Caco-2 (cell line): ENCODE measurements at places on chromosomes 12 and 14. TPM values are rescaled to one million over a fixed set of nuclear protein-coding genes. Genes with fewer than 3 reads are reported as not detected.

Gene ENDOU
- 0.43 and 0.53 TPM in 2 replicates for total RNA-seq

DNA sequence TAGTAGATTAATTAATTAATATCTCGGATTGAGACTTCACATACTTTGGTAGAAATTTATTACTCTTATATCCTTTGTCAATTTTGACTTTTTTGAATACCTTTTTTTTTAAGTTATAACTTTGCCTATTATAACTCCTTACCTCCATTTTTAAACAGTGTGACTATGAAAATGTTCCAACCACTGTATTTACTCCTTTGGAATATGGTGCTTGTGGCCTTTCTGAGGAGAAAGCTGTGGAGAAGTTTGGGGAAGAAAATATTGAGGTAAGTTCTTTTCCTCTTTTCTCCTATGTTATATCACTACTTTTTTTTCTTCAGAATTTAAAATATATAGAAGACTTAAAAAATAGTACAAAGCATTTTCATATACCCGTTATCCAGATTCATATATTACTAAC, 27.8 kb downstream of the EID3 start:
- no peak for DNase-seq

DNA sequence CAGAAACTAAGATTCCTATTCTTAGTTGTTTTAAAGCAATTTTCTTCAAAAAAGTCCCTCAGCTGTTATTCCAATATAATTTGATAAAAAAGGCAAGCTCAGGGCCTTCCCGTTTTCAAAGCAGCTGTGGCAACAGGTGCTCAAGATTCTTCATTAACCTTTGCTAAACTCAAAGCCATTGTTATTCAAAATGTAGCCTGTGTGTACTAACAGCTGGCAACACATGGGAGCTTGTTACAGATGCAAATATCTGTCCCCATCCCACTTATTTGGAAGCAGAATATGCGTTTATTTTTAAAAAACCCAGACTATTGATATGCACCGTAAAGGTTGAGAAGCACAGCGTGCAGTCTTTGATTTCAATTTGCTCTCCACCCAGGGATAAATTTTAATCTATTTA, 210.4 kb upstream of the SYT10 start:
- no peak for DNase-seq

DNA sequence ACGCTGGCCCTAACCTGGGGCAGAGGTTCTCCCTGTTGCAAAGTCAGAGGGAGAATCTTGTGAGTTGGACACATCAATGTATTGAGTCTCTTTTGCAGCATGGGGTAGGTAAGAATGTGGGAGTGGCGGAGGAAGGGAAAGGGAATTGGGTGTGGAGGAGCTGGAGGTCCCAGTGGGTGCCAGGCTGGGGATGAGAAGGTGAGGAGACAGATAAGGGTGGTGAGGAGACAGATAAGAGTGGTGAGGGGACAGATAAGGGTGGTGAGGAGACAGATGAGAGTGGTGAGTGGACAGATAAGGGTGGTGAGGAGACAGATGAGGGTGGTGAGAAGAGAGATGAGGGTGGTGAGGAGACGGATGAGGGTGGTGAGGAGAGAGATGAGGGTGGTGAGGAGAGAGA, 72.9 kb upstream of the SFSWAP start:
- no peak for DNase-seq

GRCh38 chr14:22220427-22220826, 368.6 kb downstream of the DAD1 start:
- DNase-seq: no peak

Gene DCP1B
- total RNA-seq: 8.2 and 8.9 TPM in 2 replicates

GRCh38 chr14:76917158-76917596, 91.0 kb downstream of the LRRC74A start:
- peak; percentile 81 for DNase-seq

Gene SLC8A3
- total RNA-seq: not detected in 2 replicates

Gene TMEM132D
- not detected in 2 replicates for total RNA-seq

Gene CAPRIN2
- 19.6 and 21.7 TPM in 2 replicates for total RNA-seq

Gene SRRM4
- not detected in 2 replicates for total RNA-seq

DNA sequence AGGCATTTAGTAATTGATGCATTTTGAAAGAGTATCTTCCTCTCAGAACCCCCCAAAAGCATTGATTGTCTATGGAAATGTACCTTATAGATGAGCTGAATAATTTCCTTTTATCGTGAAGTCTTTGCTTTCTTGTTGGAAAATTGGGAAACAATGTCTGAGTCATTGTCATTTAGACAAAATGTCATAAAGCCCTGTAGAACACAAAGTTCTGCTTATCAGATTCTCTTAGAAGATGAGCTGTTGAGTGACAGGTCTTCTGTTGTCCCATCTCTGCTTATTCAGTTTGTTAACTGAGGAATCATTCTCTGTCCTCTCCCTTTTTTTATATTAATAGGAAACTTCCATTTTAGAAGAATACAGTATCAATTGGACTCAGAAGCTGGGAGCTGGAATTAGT, 22.9 kb downstream of the MAPKAPK5 start:
- no peak for DNase-seq

DNA sequence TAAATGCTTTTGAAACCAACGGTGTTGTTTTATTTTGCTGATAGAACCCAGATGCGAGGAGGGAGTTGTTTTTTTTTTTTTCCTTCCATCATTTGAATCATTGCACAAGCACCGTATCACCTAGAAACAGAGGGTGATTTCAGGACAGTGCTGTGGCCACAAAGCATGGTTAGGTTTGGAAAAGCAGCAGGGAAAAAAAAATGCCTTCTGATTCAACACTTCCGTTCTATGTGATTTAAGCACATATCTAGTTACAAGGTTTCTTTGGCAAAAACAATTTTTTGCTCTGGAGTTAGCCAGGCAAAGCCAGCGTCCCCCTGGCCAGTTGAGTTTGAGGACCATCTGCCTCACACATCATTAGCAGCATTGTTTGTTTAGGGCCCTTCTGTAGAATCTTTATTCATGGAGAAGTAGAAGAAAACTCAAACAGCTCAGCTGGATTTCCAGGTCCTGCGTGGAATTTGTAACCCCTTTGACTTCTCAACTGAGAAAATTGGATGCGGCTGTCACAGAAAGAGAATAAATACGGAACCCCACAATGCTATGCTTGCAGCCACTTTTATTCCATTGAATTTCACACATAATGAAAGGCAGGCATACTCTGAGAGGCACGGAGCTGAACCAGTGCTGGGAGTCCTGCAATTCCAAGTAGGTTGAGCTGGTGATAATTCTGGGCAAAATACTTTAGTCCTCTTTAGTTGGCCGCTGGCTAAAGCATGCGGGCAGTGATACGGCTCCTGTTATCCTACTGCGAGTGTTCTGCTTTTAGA, 17.0 kb upstream of the WNT5B start:
- no peak for DNase-seq

Gene SDSL
- total RNA-seq: 4.0 and 4.5 TPM in 2 replicates

DNA sequence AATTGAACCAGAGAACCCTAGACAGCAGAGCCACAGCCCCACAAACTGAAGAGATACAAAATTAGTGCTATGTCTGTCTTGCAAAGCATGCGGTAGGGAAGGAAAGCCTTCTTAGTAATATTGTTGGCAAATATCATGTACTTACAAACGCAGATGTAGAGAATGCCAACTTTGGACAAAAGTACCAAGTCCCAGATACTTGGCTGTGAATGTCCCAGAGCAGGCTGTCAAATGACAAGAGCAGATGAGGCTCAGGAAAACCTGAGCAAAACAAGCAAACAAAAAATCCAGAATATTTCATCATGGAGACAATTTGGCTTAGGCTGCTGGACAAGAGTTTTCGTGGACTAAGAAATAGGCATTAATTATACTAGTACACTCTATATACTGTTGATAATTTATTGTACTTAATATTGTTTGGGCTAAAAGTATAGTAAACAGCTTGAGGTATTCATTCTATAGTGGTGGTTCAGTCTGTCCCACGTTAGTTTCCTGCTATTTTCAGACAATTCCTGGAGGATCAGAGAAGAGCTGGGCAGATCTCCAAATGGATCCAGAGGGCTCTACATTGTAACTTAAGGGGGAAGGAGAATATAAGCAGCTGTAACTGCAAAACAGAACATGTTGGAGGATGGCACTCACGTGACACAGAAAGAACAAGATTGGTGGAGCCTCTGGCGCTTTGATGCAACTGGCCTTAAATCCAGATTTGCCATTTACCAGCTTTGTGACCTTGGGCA, 329.8 kb downstream of the ATP23 start:
- no peak for DNase-seq

- no peak for DNase-seq
These were observed 5.0 kb upstream of the FBRSL1 start for GRCh38 chr12:132484891-132485441.

- DNase-seq: no peak
These were observed 22.5 kb downstream of the SINHCAF start for GRCh38 chr12:31303466-31303865.

Gene MYL2
- not detected in 2 replicates for total RNA-seq

DNA sequence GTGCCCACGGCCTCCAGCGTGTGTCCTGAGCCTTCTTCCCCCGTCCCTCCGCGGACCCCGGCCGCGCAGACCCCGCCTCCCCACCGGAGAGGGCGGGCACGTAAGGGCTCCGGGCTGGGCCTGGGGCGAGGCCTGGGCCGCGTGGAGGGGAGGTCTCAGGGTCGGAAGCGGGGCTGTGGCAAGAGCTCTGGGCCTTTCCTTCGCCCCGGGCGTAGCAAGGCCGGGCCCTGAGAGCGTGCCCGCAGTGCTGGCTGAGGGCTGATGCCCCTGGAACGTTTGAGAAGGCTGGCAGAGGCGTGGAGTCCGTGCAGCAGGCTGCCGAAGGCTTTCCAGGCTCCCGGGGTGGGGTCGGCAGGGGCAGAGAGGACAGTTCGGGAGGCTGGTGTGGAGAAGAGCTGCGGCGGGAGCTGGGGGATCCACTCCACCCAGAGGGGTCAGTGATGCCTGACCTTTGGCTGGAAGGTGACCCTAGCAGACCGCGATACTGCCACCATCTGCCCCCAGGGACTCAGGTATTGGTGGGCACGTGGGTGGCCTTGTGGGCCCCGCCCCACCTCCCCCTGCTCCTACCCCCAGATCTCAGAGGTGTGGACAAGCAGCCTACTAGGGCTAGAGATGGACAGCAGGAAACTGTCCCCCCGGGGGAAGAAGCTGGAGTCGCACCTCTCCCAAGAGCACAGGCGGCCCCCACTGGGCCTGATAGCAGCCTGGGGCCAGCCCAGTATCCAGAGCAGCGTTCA, 558 bp downstream of the TEX22 start:
- DNase-seq: peak; percentile 74

GRCh38 chr14:105138021-105138541, 30.5 kb downstream of the JAG2 start:
- DNase-seq: no peak

Gene ANKS1B
- 0.61 and 1.1 TPM in 2 replicates for total RNA-seq

Gene C14orf180
- not detected in 2 replicates for total RNA-seq

Gene CAPZA3
- total RNA-seq: not detected in 2 replicates

- no peak for DNase-seq
These were observed 1.3 kb downstream of the TEDC1 start for GRCh38 chr14:105492031-105492970.

Gene REP15
- 1.8 and 2.3 TPM in 2 replicates for total RNA-seq

Gene RHOJ
- not detected in 2 replicates for total RNA-seq

DNA sequence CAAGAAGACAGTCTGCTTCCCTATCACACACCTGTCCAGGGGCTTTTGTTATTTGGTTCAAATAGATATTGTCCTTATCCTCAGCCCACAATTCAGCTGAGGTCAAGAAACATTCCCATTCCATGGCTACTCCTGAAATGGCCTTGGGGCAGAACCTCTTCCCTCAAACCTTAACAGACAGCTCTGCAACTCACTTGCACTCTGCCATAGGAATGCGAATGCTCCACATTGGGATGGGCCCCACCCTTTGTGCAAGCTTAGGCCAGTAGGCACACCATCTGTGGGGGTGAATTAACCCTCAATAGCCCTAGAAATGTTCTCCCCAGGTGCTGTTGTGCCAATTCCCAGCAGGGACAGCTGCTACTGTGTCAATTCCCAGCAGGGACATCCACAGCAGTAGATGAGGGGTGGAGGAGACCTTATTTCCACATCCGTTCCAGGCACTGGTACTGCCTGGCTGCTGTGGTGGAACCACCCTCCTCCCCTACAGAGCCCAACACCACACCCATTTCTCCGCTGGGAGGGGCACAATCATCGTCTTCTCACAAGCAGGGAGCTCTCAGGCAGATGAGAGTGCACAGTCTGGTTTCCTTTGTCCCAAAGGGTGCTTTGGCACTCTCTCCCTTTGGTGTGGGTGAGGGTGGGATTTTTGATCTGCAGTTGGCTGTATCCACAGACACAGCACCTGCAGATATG, 42.3 kb upstream of the GLIPR1 start:
- DNase-seq: no peak

- no peak for DNase-seq
These were observed 31.9 kb downstream of the MMAB start for GRCh38 chr12:109541413-109541726.

Gene MYL6
- total RNA-seq: 960 and 1,174 TPM in 2 replicates

DNA sequence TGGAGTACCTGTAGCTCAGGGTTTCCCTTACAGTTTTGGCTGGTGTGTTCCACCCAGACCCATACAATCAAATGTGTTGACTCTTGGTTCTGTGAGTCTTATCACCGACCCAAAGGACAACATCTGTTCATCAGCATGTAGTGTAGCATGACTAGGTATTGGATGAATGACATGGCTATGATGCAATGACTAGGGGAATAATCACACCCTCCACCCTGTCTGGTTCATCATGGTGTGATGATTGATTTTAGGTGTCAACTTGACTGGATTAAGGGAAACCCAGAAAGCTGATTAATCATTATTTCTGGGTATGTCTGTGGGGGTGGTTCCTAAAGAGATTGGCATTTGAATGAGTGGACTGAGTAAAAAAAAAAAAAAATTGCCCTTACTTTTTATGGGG, 311.3 kb downstream of the DPF3 start:
- no peak for DNase-seq

Gene GMFB
- total RNA-seq: 65.5 and 67.4 TPM in 2 replicates

Gene PRIMA1
- 1.0 and 1.1 TPM in 2 replicates for total RNA-seq

Gene HPD
- total RNA-seq: 0.20 TPM in 1 of 2 replicates, not detected in the other

Gene C12orf56
- total RNA-seq: 9.3 and 11.0 TPM in 2 replicates

GRCh38 chr12:47739979-47740378, 14.7 kb upstream of the ENDOU start:
- no peak for DNase-seq

DNA sequence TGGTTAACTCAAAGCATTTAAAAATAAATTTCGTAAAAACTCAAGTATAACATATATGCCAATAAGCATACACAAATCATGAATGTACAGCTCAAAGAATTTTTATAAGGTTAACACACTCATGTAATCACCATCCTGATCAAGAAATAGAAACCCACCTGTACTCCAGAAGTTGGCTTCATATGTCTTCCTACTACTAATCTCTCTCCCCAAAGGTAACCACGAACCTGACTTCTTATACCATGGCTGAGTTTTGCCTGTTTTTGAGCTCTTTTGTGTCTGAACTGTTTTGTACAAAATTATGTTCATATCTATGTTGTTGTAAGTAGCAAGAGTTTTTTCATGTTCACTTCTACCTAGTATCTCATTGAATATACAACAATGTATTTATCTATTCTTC, 18.7 kb downstream of the DUSP16 start:
- DNase-seq: no peak

DNA sequence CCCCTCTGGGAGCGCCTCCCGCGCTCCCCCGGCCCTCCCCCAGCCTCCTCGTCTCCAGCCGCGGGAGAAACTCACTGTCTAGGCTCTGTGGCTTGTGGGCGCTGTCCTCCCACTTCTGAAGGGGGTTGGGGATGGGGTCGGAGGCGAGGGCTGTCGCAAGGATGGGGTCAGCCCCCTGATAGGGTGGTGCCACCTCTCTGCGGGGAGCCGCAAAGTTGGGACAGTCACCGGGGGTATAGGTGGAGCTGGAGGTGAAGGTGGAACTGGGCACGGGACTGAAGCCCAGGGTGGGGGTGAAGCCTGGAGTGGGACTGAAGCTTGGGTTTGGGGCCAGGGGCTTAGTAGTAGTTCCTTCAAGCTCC, 12.2 kb downstream of the TNFRSF1A start:
- DNase-seq: no peak

- peak; percentile 71 for DNase-seq
These were observed 9.8 kb downstream of the CPNE6 start for GRCh38 chr14:24080888-24081738.

Gene RDH16
- total RNA-seq: 0.39 and 0.53 TPM in 2 replicates
